ENCODE measurements at places on chromosomes 7 and 10.

GRCh38 chr7:9097565-9098060 is 664.2 kb downstream of the NXPH1 start:
- no peak for DNase-seq

DNA sequence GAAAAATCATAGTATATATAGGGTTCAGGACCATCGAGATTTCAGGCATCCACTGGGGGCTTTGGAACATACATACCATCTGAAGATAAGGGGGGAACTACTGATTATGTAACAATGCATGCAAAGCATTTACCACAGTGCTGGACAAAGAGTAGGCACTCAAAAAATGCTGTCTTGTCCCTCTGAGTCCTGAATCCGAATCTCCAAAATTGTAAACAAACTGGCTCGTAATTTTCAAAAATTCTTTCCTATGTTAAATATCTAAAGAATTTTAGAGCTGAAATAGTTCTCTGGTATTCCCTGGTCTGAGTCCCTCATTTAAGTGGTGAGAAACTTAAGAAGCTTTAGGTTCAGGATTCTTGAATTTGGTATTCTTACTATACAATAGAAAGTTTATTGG is 167.8 kb upstream of the ASAH2 start:
- no peak for DNase-seq

- DNase-seq: no peak
Measured at GRCh38 chr7:2585446-2585845, 26.7 kb downstream of the IQCE start.

DNA sequence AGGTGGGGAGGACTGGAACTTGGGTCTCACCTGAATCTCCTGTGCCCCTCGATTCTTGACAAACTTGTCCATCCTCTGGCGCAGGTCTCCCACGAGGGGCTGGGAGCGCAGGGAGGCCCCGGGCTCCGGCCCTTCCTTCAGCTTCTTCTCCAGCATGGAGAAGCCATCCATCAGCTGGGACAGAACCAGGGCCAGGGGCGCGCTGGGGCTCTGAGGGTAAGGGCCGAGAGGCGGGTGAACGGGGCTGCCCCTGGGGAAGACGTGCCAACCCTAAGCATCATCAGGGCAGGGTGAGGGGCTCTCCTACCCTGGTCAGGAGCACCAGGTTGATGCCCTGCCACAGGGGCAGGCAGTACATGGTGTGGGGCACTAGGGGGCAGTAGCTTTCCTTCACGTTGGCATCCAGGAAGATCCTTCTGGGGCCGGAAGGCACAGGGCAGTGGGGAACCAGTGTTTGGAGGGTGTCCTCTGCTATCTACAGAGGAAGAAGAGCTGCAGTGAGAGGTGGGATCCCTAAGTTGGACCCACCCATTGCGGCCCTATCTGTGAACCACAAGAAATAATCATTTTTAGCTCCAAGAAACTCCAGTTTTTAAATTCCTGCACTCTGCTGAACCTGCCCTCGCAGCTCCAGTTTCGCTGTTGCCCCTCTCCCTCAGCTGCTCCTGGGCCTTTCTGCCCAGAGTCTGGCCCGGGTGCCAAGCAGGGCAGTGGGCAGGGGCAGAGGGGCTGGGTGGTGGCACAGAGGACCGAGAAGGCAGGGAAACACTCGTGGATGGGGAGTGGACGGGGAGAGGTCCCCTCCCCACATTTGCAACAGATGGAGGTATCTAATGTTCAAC is 10.8 kb upstream of the PYROXD2 start:
- peak; percentile 57 for DNase-seq

DNA sequence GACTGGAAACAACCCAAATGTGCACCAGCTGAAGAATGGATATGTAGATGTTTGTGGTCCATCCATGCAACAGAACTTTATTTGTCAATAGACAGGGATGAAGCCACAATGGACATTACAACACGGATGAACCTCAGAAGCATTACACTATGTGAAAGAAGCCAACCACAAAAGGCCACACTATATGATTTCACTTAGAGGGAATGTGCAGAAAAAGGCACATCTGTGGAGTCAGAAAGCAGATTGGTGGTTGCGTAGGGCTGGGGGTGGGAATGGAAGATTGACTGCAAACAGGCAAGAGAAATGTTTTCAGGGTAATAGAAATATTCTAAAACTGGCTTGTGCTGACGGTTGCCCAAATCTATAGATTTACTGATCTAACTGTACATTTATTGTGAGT is 34.3 kb upstream of the WASHC2A start:
- no peak for DNase-seq

DNA sequence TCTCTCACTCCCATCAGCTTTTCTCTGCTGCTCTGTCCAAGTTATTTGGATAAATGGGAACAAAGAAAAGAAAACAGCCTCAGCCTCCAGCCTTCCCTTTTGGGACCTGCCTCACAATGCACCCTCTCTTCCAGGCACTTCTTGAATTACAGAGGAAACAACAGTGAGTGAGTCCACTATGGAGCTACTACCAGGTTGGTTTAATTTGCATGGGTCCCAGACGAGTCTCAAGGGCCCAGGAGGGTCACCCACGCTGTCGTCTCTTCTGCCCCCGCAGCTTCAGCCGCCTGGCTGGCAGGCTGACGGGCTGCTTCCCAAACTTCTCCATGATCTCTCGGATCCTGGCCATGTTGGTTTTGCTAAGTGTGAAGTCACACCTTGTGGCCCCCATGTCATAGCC is 80.4 kb downstream of the GPR26 start:
- DNase-seq: no peak

DNA sequence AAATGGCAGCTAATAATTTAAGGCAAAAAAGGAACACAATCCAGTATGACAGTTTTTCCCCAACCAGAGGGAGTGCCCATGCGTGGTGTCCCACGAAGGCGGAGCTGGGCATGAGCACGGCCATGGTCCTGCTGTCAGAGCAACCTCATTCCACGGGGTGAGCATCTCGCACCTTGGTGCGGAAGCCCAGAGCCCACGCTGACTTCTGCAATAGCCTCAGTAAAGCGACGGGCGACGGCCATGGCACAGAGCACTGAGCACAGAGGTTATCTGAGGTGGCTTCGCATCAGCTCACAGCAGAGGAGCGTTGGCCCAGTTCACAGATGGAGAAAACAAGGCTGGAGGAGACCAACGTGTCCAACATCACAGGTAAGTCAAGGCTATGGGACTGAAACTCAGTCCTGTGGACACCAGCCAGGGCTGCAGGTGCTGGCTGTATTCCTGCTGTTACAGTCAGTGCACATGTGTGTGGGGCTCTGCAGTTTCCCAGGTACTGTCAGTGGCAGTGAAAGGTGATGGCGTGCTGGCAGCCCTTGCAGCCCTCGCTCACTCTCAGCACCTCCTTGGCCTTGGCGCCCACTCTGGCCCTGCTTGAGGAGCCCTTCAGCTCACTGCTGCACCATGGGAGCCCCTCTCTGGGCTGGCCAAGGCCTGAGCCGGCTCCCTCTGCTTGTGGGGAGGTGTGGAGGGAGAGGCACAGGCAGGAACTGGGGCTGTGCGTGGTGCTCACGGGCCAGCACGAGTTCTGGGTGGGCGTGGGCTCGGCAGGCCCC is 525.6 kb downstream of the PTPRN2 start:
- no peak for DNase-seq

DNA sequence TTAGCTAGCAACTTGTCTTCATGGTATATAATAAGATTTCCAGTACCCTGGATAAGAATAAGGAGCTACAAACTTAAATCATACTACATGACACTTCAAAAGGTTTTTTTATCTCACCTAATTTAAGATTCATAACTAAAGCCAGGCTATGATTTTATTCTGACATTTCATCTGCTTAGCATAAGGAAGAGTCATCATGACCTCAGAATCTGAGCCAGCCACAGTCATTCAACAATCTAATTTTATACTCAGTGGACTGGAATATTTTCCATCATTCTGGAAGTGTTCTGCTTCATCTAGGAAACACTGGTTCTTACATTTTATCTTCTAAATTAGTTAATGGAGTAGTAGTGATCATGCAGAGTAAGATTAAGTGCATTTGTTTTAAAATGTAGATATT is 102.1 kb upstream of the KCND2 start:
- no peak for DNase-seq

GRCh38 chr10:80497187-80498077 is 40.3 kb upstream of the SH2D4B start:
- DNase-seq: no peak
